ENCODE measurements at places on chromosomes 11 and 22. TPM values are rescaled to one million over a fixed set of nuclear protein-coding genes. Genes with fewer than 3 reads are reported as not detected.

TRIM6 gene
- total RNA-seq: 2.6 TPM

GRCh38 chr22:44758344-44758973 lies 6.1 kb downstream of the ARHGAP8 start:
- H3K4me1 ChIP-seq: peaks cover 17% of the 10 kb centered on the region
- DNase-seq: no peak
- peaks cover 12% of the 10 kb centered on the region for H3K27me3 ChIP-seq
- H3K4me3 ChIP-seq: no peak overlapping the region
- no peak overlapping the region for H3K27ac ChIP-seq

- H3K27me3 ChIP-seq: peaks cover 50% of the 10 kb centered on the region
- H3K4me1 ChIP-seq: no peaks in the 10 kb centered on the region
- H3K4me3 ChIP-seq: no peak overlapping the region
Observed at GRCh38 chr22:25818541-25818940, 76.6 kb downstream of the MYO18B start.

BEST1 gene
- 1.7 TPM for total RNA-seq

DNA sequence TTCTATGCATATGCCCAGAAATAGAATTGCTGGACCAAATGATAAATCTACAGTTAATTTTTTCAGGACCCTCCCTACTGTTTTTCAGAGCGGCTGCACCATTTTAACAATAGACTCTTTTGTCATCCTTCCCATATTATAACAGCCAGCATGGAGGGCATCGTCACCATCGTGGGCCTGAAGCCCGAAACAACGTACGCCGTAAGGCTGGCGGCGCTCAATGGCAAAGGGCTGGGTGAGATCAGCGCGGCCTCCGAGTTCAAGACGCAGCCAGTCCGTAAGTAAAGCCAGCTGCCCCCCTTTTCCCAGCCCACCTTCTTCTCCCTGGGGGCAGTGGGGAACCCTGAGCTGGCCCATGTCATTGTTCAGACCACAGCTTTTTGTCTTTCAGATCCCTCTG lies 79.5 kb upstream of the TTC12 start:
- DNase-seq: no peak
- H3K4me3 ChIP-seq: no peak overlapping the region
- H3K27ac ChIP-seq: no peak overlapping the region
- H3K36me3 ChIP-seq: no peaks in the 10 kb centered on the region

DNA sequence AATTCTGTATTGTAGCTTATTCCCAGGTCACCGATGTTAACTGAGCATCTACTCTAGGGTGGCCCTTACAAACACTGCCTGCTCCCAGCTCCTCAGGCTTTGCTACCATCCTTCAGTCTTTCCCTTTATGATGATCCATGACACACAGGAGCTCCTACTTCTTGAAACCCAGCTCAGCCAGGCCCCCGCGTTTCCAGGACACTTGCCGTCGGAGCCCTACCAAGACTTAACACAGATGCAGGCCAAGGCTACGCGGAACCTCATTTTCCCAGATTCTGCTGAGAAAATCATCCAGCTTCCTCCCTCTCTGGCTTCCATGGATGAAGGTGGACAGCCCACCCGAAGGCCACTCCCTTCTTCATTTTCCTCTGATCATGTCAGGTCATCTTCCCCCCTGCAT lies 18.6 kb downstream of the IGSF9B start:
- H3K4me3 ChIP-seq: no peak overlapping the region
- H3K27ac ChIP-seq: no peak overlapping the region
- peaks cover 9% of the 10 kb centered on the region for H3K4me1 ChIP-seq
- no peaks in the 10 kb centered on the region for H3K27me3 ChIP-seq
- H3K36me3 ChIP-seq: peaks cover 51% of the 10 kb centered on the region
- no peak for DNase-seq
